Kidney (tissue), 22 donors: ENCODE measurements at places on chromosomes 2 and 18. TPM values are rescaled to one million over a fixed set of nuclear protein-coding genes. Genes with fewer than 3 reads are reported as not detected.

DNA sequence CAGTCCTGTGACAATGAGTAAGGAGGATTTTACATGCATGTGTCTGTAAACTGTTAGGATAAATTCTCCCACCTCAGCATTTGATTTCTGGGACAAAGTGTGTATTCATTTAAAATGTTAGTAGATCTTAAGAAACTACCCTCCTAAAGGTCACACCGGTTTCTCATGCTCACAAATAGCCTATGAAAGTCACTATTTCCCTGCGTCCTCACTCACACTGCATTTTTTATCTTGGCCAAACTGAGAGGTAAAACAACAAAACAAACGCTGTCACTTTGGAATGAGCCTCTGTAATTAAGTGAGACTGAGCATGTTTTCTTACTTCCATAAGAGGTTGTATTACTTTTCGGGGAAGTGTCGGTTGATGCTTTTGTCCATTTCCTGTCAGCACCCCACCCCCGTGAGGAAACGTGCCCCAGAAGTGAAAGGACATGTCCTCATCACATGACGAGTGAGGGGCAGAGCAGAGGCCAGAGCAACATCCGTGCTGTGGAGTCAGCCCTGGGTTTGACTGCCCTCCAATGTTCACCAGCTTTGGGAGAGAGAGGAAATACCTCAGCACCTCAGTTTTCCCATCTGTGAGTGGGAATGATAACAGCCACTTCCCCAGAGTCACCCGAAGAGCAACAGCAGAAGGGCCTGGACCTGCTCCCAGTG, 3.1 kb downstream of the GYPC start:
- peak; percentile 54 for DNase-seq

DNA sequence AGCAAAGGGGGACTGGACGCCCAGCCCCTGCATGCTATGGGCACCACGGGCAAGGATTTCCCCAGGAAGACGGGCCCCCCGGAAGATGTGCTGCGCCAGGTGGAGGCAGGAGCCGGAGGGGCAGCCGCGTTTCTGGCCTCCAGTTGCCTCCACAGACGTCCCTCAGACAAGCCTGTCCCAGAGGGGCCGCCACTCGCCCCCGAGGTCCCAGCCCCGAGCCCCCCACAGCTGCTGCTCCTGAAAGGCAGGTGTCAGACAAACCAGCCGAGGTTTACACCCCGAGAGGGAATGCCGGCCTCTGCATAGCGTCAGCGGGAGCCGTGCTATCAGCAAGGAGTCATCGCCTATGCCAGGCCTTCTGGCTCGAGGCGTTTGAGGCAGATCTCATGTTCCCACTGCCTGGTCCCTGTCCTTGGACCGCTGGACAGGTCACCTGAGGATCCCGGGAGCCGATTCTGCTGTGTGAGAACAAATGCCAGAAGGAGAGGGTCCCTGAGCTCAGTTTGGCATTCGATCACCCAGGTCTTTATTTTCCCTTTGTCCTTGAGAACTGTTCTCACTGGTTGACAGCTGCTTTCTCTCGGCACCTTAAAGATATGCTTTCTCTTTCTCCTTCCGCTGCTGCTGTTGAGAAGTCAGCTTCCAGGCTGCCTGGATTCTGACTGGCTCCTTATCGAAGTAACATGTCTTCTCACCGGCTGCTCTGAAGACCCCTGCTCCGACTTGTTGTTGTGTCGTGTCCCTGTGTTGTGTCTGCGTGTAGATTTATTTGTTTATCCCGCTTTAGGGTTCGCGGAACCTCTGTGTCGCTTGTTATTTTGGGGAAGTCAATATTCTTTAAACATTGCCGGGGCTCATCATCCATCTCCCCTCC, 20.6 kb downstream of the CROCC2 start:
- peak; percentile 29 for DNase-seq

- peak; percentile 86 for DNase-seq
These were observed 12.1 kb downstream of the PSD4 start for GRCh38 chr2:113185664-113186432.

DNA sequence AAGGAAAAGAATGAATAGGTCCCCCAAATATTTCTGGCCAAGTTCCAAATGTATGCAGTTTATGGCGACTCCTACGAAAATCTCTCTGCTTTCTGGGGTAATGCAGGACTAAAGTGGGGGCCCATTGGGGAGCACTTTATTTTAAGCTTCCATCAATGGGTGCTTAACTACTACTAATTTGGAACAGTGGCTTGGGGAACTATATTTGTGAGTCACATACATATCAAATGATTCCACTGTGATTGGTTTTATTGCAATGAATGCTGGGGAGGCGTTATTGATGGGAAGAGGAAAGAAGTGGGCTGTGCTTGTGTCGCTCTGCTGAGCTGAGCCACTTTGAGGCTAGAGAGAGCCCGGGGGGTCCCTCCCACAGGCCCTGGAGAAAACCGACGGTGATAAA, 560.4 kb upstream of the SALL3 start:
- DNase-seq = no peak

DNA sequence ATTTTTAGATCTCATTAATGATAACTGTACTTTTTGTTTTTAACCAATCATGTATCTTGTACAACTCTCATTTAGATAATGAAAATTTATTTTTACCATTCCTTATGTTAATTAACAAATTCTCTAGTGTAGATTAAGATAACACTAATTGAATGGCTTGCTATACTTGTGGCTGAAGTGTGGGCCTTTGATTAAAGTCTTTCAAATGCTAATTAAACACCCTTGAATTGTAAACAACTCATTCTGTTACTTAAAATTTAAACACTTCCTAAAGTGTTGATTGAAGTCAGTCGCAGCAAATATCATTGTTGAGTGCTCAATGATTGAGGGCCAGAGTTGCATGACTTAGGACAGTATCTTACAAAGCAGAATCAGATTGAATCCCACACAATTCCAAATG, 109.8 kb upstream of the GULP1 start:
- DNase-seq = no peak

DNA sequence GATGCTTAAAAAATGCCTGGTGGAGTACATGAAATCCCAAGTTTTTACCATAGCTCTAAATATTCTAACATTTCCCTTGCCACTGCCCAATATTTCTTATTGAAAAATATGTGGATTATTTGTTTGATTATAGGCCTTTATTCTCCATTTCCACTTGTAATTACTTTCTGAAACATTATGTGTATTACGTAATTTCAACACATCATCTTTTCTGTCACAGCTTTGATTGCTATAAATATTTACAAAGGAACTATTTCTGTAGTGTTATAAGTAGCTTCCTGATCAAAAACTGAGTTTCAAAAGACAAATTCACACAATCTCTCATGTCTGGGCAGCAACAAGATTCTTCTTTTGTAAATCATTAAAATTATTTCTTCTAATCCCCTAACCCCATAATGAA, 859.6 kb upstream of the CRIM1 start:
- no peak for DNase-seq

CHRND gene
- total RNA-seq = not detected

GDF7 gene
- total RNA-seq = 12.5 TPM

PRKAG3 gene
- total RNA-seq = not detected

EML6 gene
- 3.1 TPM for total RNA-seq

MC5R gene
- total RNA-seq = not detected

EFEMP1 gene
- total RNA-seq = 171 TPM
